Nephron progenitor cell (in vitro differentiated cells): ENCODE measurements at places on chromosomes 2 and 18.

DNA sequence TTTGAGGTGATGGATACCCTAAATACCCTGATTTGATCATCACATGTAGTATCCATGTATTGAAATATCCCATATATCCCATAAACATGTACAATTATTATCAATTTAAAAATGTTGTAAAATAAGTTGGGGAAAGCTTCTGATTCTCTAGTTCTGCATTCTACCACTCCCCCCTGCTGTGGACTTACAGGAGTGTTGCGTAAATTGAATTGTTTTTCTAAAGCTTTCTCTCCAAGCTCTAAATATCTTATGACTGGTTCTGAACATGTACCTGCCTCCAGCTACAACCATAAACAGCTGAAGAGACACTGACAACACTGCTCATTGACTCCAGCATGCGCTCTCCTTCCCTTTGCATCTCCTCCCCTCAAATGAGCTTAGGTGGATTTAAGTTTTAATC lies 145.2 kb downstream of the MGAT5 start:
- DNase-seq: no peak

- no peak for DNase-seq
Measured at GRCh38 chr18:45984546-45985235, 17.6 kb upstream of the EPG5 start.

GRCh38 chr2:148903979-148904378 lies 29.0 kb downstream of the KIF5C start:
- no peak for DNase-seq

DNA sequence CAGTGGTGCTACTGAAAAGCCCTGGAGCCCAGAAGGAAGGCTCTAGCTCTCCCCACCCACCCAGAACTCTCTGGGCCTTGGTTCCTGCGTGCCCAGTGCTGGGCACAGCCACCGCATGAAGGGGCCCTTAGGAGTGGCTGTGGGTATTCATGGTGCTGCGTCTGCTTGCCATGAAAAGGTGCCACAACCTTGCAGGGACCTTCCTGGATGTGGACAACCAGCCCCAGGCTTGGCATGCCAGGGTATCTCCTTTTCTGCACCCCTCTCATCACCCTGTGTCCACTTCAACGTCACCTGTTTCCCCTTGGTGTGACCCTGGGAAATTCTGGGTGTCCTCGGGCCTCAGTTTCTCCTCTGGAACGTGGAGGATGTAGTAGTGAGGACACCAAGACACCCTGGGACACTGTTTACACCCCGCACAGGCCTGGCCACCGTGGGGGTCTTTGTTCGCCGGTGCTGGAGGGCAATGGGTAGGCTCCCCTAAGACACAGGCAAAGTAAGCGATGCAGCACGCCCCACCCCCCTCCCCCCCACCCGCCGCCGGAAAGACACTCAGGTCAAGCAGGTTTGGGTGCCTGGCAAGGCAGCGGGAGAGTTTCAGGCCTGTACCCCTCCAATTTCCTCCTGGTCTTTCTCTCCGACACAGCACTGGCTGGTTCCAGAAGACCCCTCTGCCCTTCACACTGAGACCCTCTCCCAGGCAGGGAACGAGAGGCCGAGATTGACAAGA lies 34.8 kb upstream of the TAF1B start:
- DNase-seq: no peak

GRCh38 chr2:191303140-191304005 lies 58.2 kb downstream of the MYO1B start:
- no peak for DNase-seq

DNA sequence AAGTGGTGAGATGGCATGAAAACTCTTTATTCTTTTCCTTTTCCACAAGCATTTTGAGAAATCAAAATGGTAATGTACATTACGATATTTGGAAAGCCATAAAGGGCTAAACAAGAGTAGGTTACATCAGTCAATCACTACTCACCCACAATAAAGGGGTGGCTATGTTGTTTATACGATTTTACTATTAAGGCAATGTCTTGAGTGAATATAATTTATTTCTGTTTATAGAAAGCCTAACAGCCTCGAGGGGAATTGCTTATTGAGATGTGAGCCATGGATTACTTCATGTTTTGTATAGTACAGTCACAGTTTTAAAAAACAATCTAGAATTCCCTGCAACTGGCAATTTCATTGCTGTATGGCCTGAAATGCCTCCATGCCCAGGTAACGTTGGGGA lies 237.5 kb upstream of the RBBP8 start:
- no peak for DNase-seq

DNA sequence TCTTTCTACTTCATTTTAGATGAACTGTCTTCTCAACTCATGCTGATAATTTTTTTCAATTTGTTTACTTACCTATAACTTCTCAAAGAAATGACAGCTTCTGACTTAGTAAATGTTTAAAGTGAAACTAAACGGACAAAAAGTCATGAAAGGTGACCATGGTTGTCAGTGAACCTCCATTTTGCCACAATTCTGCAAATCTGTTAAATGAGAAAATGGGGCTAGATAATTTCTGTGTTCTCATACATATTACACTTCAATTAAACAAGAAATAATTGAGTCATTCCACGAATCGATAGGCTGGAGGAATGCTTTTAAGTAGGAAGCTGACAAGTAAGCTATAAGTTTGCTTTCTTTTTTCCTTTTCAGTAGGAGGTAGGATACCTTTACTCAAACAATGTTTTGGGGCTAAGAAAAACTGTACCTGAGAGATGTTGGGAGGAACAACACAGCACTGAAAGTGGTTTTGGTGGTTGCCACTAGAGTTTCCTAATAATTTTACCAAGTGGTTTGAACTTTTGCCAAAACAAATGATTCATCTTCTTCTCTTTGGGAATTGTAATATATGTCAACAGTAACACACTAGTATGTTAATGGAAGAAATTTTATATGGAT lies 17.1 kb downstream of the DYNAP start:
- no peak for DNase-seq

DNA sequence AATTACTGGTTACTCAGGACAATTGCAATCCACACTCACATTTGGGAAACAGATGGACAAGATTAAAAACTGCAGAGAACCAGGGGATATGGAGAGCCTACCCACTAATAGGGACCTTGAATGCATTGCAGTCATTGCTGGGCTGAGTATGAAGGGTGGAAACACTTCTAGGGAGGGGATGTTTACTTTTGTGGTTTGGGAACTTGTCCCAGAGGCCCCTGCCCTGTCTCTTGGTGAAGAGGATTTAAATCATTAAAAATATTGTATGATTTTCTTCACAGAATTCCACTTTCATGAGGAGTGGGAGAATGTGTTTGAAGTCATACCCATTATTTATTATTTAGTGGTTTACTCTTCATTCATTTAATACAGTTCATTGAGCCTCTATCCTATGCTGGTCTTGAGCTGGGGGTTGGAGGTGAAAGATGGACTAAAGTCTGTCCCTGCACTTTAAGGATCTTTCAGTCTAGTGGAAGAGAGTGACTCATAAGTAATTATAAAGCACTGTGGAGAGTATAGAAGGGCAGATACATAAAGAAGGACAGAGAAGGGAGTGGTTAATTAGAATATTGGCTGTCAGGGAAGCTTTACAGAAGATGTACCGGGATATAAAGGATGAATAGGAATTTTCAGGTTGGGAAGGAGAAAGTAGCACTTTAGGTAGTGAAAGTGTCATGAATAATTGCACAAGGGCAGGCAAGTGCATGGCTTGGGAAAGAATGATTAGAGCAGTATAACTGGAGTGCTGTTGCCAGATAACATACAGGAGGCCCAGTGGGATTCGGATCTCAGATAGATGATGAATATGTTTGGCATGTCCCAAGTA lies 313.4 kb downstream of the LPIN1 start:
- DNase-seq: no peak

- DNase-seq: no peak
Measured at GRCh38 chr2:54524226-54524991, 68.3 kb downstream of the SPTBN1 start.

GRCh38 chr2:1673160-1673944 lies 71.0 kb downstream of the PXDN start:
- DNase-seq: no peak

- DNase-seq: no peak
Measured at GRCh38 chr2:238427435-238428162, 872 bp downstream of the ASB1 start.

GRCh38 chr2:23627236-23628009 lies 242.4 kb downstream of the KLHL29 start:
- no peak for DNase-seq

DNA sequence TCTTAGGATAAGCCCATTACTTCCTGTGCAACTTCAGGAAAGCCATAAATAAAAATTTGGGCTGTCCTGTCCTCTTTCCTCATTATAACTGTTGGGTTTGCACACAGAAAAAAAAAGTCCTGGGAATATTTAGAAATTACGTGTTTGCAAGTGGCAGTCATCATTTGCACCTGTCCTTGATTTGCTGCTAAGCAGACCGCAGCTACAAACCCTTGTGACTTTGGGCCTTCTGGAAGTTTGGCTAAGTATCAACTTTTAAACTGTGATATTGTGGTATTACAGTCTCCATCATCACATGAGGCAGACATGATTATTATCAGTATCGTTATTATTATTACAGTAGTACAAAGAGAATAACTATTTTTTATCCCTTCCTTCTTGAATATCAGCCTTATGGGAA lies 260.7 kb upstream of the SESTD1 start:
- DNase-seq: no peak

DNA sequence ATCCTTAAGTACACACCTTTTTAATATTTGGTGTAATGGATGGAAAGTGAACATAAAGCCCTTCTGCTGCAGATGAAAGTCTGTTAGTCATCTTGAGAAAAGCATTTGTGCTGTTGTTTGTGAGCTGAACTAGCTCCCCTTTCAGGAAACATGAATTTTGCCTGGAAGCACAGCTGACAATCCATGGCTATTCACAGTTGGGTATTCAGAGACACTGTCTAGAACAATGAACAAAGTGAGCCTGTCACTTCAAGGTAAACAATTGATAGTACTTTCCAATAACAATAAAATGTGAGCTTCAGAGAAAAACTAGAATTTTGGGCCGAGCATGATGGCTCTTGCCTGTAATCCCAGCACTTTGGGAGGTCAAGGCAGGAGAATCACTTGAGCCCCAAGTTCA lies 6.8 kb upstream of the EFHD1 start:
- DNase-seq: no peak

DNA sequence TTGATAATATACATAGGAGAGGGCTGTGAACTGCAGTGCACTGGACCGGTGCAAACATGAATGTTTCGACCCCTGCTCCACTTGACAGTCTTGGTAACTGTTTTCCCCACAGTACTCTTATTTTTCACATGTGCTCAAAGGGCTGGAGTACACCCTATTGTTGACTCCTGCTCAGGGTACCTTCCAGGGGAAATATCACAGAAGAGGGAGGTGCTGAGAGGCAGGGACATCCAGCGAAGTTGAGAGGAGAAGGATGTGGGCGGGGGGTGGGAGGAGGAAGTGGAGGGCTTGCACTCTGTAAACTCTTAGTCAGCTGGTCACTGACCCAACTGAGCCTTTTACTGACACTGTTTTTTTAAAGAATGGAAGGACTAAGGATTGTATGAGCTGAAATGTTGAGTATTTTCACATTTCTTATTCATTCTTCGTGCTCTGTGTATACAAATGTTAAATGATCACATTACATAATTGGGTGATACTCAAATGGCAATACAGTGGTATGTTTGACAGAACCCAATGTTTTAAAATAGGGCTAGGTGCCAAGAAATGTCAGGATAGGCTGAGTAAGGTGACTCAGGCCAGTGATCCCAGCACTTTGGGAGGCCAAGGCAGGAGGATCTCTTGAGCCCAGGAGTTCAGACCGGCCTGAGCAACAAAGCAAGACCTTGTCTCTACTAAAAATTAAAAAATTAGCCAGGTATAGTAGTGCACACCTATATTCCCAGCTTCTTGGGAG lies 10.0 kb downstream of the INPP4A start:
- DNase-seq: no peak

DNA sequence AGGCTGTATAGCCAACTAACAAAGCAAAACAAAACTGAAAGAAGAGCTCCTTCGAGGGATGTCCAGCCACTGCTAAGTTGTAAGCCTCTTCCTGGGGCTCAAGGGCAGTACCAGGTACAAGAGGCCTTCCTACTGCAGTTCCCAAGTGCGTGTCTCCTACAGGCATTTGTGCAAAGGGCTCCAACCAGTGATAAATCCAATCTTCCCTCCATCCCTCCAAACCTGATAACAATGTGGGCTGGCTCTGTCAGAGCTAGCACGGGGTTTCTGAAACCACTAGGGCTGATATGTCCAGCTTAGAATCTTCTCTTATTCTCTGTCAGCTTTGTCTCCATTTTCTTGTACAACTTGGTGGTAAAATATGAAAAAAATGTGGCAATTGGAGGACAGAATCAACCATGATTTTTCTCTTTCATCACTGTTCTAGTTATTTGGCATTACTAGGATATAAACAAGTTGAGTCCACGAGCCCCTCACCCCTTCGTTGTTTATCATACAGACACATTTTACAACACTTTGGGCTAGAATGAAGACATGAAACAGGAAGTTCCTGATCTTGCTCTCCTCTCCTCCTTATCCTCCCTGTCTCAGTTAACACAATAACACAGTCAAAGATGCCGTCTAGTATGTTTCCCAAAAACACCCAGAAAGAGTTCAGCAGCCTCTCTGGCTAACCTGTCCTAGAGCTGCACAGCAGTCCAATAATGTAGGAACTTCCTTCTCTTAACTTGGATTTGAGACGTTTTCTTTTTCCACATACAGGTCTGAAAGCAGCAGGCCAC lies 35.4 kb upstream of the WIPF1 start:
- no peak for DNase-seq

GRCh38 chr2:227877421-227878310 lies 6.2 kb downstream of the DAW1 start:
- DNase-seq: no peak

DNA sequence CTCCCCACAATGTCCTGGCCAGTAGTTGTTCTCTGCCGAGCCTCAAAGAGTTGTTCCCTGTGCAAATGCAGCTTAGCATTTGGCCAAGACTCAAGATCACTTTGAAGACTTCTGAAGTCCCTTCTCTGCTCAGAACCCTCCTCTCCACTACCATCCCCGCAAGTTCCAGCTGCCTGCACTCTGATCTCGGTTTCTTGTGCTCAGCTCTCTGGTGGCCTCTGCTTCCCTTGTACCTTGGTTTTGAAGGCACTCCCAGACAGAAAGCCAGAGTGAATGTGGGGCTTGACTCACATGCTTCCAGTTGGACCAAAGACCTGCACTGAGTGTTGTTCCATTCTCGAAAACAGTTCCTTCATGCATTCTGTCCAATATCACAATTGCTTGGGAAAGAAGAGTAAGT lies 28.6 kb downstream of the CRACDL start:
- DNase-seq: no peak

DNA sequence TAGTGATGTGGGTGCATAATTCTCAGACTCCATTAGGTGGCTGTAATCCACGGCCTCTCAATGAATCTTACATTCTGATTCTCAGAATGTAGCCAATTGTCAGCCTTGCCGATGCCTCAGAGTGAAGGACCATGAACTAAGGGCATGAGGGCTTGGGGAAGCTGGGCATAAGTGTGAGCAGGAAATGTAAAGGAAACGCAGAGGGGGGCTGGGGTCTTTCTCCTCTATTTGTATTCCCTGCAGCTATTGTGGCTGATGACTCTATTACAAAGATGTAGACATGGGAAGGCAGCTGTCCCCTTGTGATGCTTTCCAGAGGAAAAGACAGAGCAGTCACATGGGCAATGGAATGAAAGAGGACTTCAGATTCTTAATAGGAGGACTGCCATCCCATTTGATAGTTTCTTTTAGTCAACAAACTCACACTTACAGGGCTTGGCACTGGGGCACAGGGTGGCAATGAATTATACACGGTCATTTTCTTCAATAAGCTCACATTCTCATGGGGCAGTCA lies 353.2 kb upstream of the PKDCC start:
- no peak for DNase-seq

- DNase-seq: no peak
Measured at GRCh38 chr2:239144713-239144999, 256.2 kb downstream of the HDAC4 start.

GRCh38 chr18:77248873-77249568 lies 627 bp upstream of the GALR1 start:
- no peak for DNase-seq
